NCI-H1105 treated with DMSO at 0.1 percent for 48 hours (cell line): ENCODE measurements at places on chromosomes 12 and 14.

DNA sequence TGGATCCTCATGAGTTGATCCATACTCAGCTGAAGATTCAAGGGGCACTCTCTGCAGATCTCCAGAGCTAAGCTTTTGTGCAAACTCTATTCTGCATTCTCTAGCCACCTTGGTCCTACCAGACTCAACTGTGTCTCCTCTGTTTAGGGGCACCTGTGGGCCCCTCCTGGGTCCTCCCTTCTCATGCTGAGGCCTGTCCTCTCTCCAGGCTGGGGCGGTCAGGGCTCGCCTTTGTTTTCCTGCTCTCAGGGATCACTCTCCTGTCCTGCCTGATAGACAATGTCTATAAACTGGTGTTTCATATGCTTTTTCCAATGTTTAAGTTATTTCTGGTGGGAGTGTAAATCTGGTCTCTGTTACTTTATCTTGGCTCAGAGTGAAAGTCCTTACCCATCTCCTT, 11.6 kb upstream of the KIF26A start:
- DNase-seq, result no peak

DNA sequence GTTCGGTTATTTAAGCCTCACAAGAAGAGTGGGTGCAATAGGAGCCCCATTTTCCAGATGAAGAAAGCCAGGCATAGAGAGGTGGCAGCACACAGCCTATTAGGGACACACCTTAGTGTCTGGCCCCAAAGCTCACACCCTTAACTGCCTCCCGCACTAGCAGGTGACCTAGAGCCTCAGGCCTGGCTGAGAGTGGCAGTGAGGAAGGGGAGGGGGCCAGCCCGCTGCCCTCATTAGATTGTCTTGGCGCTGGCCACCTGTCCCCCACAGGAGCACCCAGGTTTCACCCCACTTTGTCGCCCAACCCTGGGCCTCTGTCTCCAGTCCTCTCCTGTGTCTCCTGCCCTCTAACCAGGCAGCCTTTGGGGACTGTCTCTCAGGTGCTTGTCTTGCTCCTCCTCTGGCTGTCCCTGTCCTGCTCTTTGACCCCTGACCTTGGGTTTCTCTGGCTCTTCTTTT, 18.5 kb upstream of the PGF start:
- DNase-seq, result no peak

GRCh38 chr12:89559753-89560152, 33.9 kb upstream of the POC1B start:
- DNase-seq, result no peak

GRCh38 chr12:96522690-96523089, 33.3 kb downstream of the CFAP54 start:
- DNase-seq, result no peak

GRCh38 chr12:63668028-63668799, at the start of gene DPY19L2:
TSS of gene DPY19L2 (minus strand) at chr12:63668493. CDS start at chr12:63668393, 100 bp downstream.
- DNase-seq, result peak; percentile 57

DNA sequence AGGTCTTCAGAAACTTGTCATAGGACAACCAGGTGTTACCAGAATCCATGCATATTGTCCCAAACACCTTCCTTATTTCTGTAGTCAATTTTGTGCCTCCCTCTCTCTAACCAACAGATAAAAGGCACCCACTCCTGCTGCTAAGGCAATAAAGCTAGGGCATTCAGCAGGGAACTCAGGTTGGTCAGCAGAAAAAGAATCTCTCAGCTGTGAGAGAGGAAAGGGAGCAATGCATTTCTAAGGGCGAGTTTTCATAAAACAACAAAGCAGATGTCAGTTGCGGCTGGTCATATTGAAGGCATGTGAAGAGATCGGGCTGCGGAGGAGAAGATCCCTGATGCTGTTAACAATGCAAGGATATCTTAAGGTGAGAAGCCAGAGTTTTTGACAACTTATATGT, 7.4 kb upstream of the POU6F1 start:
- DNase-seq, result no peak

- DNase-seq, result no peak
Measured at GRCh38 chr12:132940071-132940719, 15.9 kb downstream of the ZNF605 start.

- DNase-seq, result peak; percentile 40
Measured at GRCh38 chr12:47078733-47079467, 521 bp upstream of the PCED1B start.

DNA sequence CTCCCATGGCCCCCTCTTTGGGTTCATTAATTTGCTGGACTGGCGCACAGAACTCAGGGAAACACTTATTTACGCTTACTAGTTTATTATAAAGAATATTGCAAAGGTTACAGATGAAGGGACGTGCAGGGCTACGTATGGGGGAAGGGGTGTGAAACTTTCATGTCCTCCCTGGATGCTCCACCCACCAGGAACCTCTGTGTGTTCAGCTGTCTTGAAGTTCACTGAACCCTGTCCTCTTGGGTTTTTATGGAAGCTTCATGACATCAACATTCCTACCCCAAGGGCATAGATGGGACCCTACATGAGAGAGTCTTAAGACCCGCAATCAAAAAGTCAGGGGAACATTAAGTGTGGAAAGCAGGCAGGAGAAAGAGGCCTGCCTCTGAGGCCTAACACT, 58.1 kb downstream of the ADIPOR2 start:
- DNase-seq, result no peak

- DNase-seq, result no peak
Measured at GRCh38 chr14:75562489-75562888, 15.9 kb upstream of the FLVCR2 start.

- no peak for DNase-seq
Measured at GRCh38 chr12:128314611-128315010, 47.6 kb downstream of the TMEM132C start.
